ENCODE measurements at places on chromosomes 16 and 17. TPM values are rescaled to one million over a fixed set of nuclear protein-coding genes. Genes with fewer than 3 reads are reported as not detected.

KREMEN2 gene
- total RNA-seq = 0.17 TPM

HSD17B1 gene
- total RNA-seq = 1.8 TPM

SDR42E1 gene
- 0.15 TPM for total RNA-seq

SAP30BP gene
- 69.4 TPM for total RNA-seq

NFAT5 gene
- total RNA-seq = 24.3 TPM

KRT28 gene
- not detected for total RNA-seq

ZFHX3 gene
- 10.6 TPM for total RNA-seq

SLC16A5 gene
- 9.2 TPM for total RNA-seq

SLC12A3 gene
- not detected for total RNA-seq

ARHGAP44 gene
- total RNA-seq = 1.2 TPM

EVI2B gene
- not detected for total RNA-seq

ODAD4 gene
- total RNA-seq = 0.33 TPM

RGS11 gene
- 10.6 TPM for total RNA-seq

PLEKHH3 gene
- total RNA-seq = 28.7 TPM

KDM6B gene
- 5.1 TPM for total RNA-seq

HBA1 gene
- total RNA-seq = not detected

CCDC78 gene
- total RNA-seq = 3.8 TPM

B4GALNT2 gene
- total RNA-seq = not detected

SLC52A1 gene
- not detected for total RNA-seq

CDRT15L2 gene
- not detected for total RNA-seq

PYY gene
- total RNA-seq = not detected

PSMD3 gene
- 107 TPM for total RNA-seq

ACSM3 gene
- total RNA-seq = 0.29 TPM

OSGIN1 gene
- 3.8 TPM for total RNA-seq

PLXDC1 gene
- 11.8 TPM for total RNA-seq

CA7 gene
- not detected for total RNA-seq

OTOA gene
- total RNA-seq = 0.17 TPM

KRTAP4-1 gene
- total RNA-seq = not detected

HOXB3 gene
- 17.3 TPM for total RNA-seq

GGNBP2 gene
- 51.1 TPM for total RNA-seq

TMEM92 gene
- total RNA-seq = under 0.01 TPM

KRTAP4-6 gene
- total RNA-seq = not detected

RNFT1 gene
- 19.8 TPM for total RNA-seq

CARHSP1 gene
- total RNA-seq = 148 TPM

ZFPM1 gene
- total RNA-seq = 1.7 TPM

SPATA22 gene
- 1.2 TPM for total RNA-seq

CLEC18B gene
- 1.3 TPM for total RNA-seq

SOCS1 gene
- total RNA-seq = 32.6 TPM

PNMT gene
- not detected for total RNA-seq

FA2H gene
- not detected for total RNA-seq

Measured in smooth muscle cell of trachea (primary cell).